ENCODE measurements at places on chromosomes 1 and 21. TPM values are rescaled to one million over a fixed set of nuclear protein-coding genes. Genes with fewer than 3 reads are reported as not detected.

GRCh38 chr1:161096530-161096929 lies 1.6 kb upstream of the KLHDC9 start:
- peak; percentile 43 for DNase-seq
- peaks cover 23% of the 10 kb centered on the region for H3K4me1 ChIP-seq
- H3K27me3 ChIP-seq, result no peaks in the 10 kb centered on the region
- H3K27ac ChIP-seq, result peak overlapping the region; percentile 39
- no peak overlapping the region for H3K4me3 ChIP-seq

GRCh38 chr1:1437033-1437903 lies 1.8 kb downstream of the VWA1 start:
- H3K27ac ChIP-seq, result no peak overlapping the region
- peak overlapping the region; percentile 67 for H3K4me3 ChIP-seq

Gene SPRR1A
- not detected for total RNA-seq

DNA sequence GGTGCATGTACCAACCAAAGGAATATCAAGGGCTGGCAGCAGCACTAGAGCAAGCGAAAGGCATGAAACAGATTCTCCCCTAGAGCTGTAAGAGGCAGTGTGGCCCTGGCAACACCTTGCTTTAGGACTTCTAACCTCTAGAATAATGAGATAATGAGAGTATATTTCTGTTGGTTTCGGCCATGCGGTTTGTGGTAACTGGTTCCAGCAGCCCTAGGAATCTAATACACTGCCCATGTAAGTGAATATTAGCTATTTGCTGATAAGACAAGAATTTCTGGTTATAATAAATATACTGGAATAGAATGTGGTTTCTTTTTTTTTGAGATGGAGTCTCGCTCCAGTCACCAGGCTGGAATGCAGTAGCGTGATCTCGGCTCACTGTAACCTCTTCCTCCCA lies 199.4 kb downstream of the GABPA start:
- DNase-seq, result no peak
- no peak overlapping the region for H3K27ac ChIP-seq
- no peaks in the 10 kb centered on the region for H3K27me3 ChIP-seq
- no peaks in the 10 kb centered on the region for H3K36me3 ChIP-seq
- no peak overlapping the region for H3K4me3 ChIP-seq

GRCh38 chr1:16117936-16118335 lies 37.9 kb downstream of the EPHA2 start:
- H3K36me3 ChIP-seq, result peaks cover under 1% of the 10 kb centered on the region
- DNase-seq, result no peak
- H3K4me3 ChIP-seq, result no peak overlapping the region
- H3K4me1 ChIP-seq, result no peaks in the 10 kb centered on the region

Gene MAP7D1
- total RNA-seq, result 357 TPM

DNA sequence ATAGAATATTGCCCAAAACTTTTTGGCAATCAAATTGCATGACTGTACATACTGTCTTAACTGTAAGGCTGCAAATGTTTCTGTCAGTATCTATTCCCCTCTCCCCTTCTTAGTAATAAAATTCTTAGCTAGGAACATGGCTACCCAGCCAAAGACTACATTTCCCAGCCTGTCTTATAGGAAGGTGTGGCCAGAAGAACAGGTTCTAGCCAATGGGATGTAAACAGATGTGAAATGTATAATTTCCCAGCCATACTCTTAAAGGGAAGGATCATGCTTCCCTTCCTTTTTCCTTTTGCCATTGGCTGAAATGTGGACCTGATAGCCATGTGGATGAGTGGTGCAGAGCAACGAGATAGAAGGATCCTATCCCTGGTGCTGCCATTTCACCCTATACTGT lies 7.0 kb upstream of the HIVEP3 start:
- no peak for DNase-seq
- H3K4me3 ChIP-seq, result no peak overlapping the region
- H3K27ac ChIP-seq, result no peak overlapping the region

Gene TSSK3
- 0.77 TPM for total RNA-seq

- no peaks in the 10 kb centered on the region for H3K4me1 ChIP-seq
- no peaks in the 10 kb centered on the region for H3K27me3 ChIP-seq
- DNase-seq, result no peak
- no peak overlapping the region for H3K27ac ChIP-seq
Observed at GRCh38 chr21:35075546-35075945, 26.4 kb upstream of the RUNX1 start.

- H3K4me1 ChIP-seq, result peaks cover 21% of the 10 kb centered on the region
- no peak for DNase-seq
- no peak overlapping the region for H3K4me3 ChIP-seq
- no peaks in the 10 kb centered on the region for H3K27me3 ChIP-seq
Observed at GRCh38 chr1:79079770-79080169, 73.2 kb upstream of the ADGRL4 start.

DNA sequence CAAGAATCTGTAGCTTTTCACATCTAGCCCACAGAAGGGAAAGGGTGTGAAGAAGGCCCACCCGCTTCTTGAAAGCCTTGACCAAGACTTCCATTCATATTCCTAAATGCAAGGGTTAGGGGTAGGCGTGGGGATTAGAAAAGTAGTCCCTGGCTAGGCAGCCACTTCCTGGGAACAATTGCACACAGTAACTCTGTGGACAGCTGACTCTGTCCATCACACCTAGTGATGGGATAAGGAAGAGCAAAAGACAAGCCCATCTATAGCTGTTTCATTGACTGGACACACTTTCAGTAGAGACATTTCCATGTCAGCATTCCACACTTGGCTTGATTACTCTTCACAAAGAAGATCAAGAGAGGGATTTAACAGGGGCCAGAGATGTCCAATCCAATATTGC lies 294.2 kb downstream of the PBX1 start:
- H3K27ac ChIP-seq, result no peak overlapping the region
- H3K27me3 ChIP-seq, result no peaks in the 10 kb centered on the region
- peaks cover 3% of the 10 kb centered on the region for H3K36me3 ChIP-seq
- H3K4me1 ChIP-seq, result peaks cover 33% of the 10 kb centered on the region
- no peak overlapping the region for H3K4me3 ChIP-seq

- H3K27ac ChIP-seq, result no peak overlapping the region
- no peaks in the 10 kb centered on the region for H3K36me3 ChIP-seq
- no peak overlapping the region for H3K4me3 ChIP-seq
- no peak for DNase-seq
Observed at GRCh38 chr1:95388031-95388430, 154.0 kb downstream of the RWDD3 start.

Gene HES3
- total RNA-seq, result not detected

DNA sequence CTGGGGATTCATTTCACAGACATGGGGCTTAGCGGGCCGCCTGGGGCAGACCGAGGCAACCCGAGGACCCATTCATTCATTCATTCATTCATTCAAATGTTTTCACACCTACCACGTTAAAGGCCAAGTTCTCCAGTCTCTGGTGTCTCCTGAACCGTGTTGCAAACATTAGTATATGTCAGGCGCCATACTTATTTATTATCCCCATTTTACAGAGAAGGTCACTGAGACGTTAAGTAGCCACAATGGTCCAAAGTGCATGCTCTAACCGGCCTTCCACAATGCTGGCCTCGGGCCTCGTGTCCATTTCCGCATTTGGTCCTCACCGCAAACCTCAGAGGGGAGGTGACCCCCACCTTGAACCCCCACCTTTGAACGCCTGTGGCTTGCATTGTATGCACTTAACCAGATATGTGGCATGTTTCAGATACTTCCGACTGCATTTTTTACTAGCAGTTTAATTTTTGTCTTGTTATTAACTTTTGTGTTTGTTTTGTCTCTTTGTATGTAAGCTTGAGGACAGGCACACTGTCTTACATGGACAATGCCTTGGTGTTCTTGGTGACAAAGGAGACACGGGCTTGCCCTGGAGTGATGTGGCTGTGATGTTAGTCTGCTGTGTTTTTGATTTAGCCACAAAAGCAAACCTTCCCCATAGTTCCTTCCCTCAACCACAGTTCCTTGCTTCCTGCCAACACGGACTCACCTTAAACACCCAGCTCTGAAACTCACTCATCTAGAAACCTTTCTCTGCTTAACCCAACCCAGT lies 1.2 kb upstream of the IFFO2 start:
- DNase-seq, result no peak
- no peak overlapping the region for H3K4me3 ChIP-seq
- no peak overlapping the region for H3K27ac ChIP-seq
- peaks cover 36% of the 10 kb centered on the region for H3K4me1 ChIP-seq

DNA sequence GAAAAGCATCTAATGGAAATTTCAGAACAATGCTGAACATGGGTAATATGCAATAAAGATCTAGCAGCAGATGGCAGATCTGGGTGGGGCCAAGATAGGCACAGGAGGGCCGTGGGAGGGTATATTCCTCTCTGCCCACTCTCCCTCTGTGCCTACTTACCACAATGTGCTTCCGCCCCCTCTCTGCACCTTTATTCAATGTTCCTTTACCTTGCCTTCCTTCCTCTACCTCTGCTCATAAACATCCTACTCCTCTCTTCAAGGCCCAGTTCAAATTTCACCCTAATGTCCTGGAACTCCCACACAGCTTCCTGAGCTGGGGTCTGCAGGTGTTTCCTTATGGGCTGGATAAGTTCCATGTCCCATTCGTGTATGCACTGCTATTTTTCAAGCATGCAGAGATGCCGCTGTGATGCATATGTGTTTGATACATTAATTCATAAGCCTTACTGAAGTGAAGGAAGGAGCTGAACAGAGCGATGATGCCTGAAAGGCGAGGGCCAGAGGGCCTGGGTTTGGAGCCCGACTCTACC lies 65.6 kb upstream of the EDEM3 start:
- H3K27me3 ChIP-seq, result no peaks in the 10 kb centered on the region
- no peak overlapping the region for H3K27ac ChIP-seq
- H3K4me1 ChIP-seq, result peaks cover 22% of the 10 kb centered on the region
- no peak for DNase-seq
- H3K4me3 ChIP-seq, result no peak overlapping the region

Gene C1orf198
- total RNA-seq, result 33.4 TPM

Gene KRTAP13-2
- total RNA-seq, result not detected

- no peaks in the 10 kb centered on the region for H3K27me3 ChIP-seq
- no peak for DNase-seq
- H3K27ac ChIP-seq, result no peak overlapping the region
- H3K36me3 ChIP-seq, result peaks cover 4% of the 10 kb centered on the region
- H3K4me1 ChIP-seq, result peaks cover 66% of the 10 kb centered on the region
- H3K4me3 ChIP-seq, result no peak overlapping the region
Observed at GRCh38 chr1:116948642-116949041, 38.9 kb downstream of the PTGFRN start.

Gene CACYBP
- total RNA-seq, result 82.7 TPM

Gene PRDM2
- total RNA-seq, result 39.2 TPM

DNA sequence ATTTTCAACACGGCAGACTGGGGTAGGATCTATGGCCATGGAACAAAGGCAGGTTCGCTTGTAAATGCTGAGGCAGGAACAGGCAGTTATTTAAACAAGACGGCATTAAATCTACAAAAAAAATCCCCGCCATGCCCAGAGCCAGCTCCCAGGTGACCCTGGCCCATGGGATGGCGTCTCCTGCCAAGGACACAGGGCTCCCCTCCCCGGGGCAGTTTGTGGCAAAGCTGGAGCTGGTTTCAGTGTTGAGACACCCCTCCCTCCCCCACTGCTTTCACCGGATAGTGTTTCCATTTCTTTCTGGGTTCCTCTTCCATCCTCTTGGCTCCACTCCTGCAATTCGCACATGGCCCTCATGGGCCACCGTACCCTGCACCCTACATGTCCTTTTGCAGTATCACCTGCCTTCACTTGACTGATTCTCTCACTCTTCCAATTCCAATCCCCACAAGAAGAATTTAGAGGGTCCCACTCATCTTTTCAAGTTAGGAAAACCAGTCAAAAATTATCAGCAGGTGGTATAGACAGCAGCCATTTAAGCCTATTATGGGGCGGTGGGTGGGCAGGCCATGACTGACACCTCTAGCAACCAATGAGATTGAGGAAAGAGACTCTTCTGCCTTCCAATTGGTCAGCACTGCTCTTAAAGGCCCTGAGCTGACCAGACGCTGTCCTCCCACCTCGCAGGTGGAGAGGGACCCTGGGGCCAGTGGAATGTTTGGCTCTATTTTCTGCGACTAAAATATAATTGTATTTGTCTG lies 52.0 kb downstream of the OLIG1 start:
- H3K4me1 ChIP-seq, result no peaks in the 10 kb centered on the region
- H3K36me3 ChIP-seq, result no peaks in the 10 kb centered on the region
- H3K27me3 ChIP-seq, result peaks cover 35% of the 10 kb centered on the region
- no peak overlapping the region for H3K27ac ChIP-seq
- DNase-seq, result no peak

Gene EVI5
- 30.7 TPM for total RNA-seq

Gene APP
- 392 TPM for total RNA-seq

DNA sequence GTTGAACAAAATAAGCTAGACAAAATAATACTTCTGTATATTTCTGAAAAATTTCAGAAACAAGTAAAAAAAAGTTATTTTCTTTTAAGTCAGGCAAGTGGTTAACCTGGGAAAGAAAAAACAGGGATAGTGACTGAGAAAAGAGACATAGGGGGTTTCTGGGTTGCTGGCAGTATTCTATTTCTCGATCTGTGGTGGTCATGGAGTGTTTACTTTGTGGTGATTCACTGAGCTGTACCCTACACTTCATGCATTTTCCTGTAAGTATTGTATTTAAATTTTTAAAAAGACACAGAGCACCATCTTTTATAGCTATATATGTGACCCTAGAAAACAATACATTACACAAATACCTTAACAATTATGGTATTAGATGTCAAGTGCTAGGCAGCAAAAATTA lies 58.2 kb downstream of the ZNF644 start:
- H3K4me1 ChIP-seq, result no peaks in the 10 kb centered on the region
- no peak overlapping the region for H3K27ac ChIP-seq

Gene TINAGL1
- 222 TPM for total RNA-seq

- H3K27me3 ChIP-seq, result no peaks in the 10 kb centered on the region
- H3K27ac ChIP-seq, result peak overlapping the region; percentile 53
- H3K4me1 ChIP-seq, result peaks cover 43% of the 10 kb centered on the region
- DNase-seq, result no peak
- H3K36me3 ChIP-seq, result peaks cover 21% of the 10 kb centered on the region
- no peak overlapping the region for H3K4me3 ChIP-seq
Observed at GRCh38 chr1:203028067-203028783, 1.9 kb downstream of the PPFIA4 start.

All from heart right ventricle (tissue), 16 donors.